T47D (cell line): ENCODE measurements at places on chromosomes 12 and 14.

DNA sequence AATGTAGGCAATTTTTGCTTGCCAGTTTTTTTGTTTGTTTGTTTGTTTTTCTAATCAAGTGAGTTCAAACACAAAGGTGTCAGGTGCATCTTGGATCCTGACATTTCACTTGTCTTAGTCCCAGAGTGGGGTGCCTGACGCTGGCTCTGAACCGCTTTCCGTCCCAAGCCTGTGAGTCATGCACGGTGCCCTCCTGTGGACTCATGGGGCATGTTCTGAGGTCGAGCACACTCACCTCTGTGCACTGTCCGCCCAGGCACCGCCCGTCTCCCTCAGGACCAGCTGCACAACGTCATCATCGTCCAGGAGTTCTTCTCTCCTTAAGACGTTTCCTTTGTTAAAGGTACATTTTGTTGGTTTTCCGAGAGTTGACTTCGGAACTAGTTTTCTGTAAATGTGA, 98.2 kb downstream of the GLT1D1 start:
- DNase-seq = no peak

DNA sequence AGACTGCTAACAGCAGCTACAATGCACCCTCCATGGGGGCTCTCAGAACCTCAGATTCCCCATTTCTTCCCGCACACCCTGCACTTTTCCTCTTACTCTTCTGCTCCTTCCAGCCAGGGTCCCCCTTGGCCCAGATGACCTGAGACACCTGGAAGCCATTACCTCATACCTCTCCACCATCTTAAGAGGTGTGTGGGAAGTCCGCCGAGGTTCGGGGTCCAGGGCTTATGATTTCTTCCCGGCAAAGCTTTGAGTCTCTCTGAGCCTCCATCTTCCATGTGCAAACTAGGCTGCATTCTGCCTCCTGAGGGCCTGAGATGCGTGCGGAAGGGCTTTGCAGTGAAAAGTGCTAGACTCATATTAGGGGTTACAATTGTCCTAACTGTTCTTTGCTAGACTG, 5.3 kb downstream of the GSC start:
- no peak for DNase-seq

- no peak for DNase-seq
Observed at GRCh38 chr14:34711796-34712712, 2.3 kb downstream of the CFL2 start.

DNA sequence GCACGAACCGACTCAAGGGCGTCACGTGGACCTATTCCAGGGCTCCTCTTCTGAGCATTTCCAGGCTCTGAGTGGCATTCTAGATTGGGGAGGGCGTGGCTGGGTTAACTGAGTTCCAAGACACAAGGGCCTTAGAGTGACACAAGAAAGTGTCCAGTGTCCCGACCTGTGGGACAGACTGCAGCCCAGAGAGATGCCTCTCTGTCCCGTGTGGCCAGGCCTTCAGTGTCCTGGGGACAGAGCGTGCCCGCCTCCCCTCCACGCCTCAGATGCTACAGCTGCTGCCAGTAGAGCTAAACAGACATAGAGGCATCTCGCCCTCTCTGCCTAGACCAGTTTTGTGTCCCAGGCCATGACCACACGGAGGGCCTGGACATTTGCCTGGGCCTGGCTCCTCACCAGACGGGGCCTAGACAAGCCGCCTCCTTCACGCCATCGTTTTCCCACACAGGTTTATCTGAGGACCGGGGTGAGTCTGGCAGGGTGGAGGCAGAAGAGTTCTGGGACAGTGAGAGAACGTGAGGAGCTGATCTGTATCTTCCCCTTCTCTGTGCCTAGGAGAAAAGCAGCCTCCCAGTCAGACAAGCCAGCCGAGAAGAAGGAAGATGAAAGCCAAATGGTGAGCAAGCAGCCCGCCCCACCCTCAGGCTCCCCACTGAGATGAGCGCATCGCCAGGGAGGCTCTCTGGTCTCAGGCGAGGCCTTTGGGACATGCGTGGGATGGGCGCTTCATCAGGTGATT, 27.1 kb downstream of the DEGS2 start:
- no peak for DNase-seq

DNA sequence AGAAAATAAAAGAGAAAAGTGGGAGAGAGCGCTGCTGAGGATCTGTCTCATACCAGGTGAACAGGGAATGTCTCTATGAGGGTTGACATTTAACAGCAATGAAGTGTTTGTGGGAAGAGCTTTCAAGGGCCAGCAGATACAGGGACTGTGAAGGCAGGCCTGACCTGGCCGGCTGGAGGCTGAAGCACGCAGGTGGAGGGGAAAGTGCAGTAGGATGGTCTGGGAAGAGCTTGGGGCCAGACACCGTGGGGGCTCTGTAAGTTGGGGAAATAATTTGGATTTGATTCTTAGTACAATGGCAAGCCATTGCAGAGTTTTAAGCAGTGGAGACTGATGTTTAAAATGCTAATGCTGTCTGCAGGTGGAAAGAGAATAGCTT, 23.8 kb upstream of the DHRS2 start:
- no peak for DNase-seq
